ENCODE measurements at places on chromosomes 1 and 21.

DNA sequence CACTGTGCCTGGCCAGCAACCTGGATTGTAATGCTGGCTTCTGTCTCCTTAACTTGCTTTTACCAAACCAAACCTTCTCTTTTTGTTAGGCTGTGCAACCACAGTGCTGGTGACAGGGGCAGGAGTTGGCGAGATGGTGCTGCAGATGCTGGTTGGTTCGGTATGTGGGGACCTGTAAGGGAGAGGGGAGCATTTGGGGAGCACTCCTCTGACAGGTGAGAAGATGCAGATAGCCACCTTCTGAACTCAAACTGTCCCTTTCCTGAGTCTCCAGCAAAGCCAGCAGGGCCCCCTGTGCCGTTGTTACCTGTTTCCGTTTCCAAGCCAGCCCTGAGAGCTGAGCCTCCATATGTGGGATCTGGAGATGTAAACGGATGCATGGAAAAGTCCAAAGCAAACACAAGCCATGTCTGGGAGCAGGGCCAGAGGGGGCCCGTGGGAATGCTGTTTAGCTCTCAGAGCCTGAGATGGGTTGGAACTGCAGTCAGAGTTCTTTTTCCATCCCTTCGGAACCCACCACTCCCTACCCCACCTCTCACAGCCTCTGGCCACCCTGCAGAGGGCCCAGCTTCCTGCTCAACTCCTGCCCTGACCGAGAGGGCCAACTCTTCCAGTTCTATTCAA, 34.0 kb downstream of the ELK4 start:
- no peak for DNase-seq

DNA sequence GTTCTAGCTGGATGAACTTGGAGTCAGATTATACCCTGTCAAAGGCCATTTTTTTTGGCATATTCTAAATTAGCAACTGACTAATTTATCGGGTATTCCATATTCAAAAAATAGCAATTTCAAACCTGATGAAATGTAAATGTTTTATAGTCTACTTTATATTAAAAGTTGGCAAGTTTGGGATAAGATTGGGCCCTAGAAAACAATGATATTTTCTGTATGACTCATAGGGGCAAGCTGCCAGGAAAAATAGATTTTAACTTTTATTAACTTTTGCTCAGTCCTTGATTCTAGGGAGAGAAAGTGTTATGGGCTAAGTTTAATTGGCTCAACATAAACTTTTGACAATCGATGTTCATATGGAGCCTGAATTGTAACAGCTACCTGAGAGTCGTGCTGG, 576.9 kb upstream of the B3GALT2 start:
- DNase-seq: no peak

DNA sequence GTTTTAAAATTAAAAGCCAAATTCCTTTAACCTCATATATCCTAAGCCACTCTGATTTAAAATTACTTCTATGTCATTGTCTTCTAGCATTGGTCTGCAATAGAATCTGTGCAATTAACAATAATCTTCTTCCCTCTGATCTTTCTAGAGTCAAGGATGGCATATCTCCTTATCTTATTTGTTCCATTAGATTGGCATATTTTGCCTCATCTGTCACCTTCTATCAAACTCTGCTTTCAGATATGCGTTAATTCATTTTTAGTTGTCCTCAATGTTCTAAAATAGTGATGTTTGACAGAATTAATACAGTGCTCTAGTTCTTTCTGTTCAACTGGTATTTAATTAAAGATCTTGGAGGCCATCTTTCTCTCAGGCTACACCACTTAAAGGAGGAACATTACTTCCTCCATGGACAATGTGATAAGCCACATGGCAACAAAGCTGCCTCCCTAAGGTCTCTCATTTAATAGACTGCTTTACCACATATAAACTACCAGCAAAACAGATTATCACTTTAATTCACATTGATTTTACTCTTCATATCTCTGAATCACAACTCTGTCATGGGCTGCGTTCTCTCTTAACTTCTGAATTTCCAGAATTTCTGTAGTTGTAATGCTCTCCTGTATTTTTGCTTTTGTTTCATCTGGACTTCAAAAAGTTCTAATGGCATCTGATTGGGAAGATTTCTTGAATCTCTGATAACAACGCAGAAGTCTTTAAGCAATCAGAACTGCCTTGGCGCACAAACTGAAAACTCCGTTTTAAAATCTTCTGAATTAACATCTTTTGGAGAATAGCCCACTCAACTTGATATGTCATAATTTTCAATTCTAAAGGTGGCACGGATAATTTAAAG, 2.8 kb downstream of the NRIP1 start:
- DNase-seq: no peak

DNA sequence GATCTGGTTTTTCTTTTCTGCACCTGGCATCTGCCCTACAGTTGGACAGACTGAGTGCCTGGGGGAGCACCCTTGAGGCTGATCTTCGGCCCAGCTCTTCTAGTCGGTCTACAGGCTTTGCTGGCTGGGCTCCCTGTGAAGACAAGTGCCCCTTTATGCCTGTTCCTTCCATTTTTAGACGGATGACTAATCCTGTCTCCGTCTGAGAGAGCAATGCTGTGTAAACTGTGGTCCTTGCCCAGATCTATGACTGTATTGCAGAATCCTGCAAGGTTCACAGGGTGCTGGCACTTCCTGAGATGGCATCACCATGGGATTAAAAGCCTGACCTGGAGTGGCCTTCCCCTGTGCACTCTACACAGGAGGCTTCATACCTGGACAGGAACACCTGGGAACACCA, 47.6 kb upstream of the SAMD13 start:
- peak; percentile 38 for DNase-seq

DNA sequence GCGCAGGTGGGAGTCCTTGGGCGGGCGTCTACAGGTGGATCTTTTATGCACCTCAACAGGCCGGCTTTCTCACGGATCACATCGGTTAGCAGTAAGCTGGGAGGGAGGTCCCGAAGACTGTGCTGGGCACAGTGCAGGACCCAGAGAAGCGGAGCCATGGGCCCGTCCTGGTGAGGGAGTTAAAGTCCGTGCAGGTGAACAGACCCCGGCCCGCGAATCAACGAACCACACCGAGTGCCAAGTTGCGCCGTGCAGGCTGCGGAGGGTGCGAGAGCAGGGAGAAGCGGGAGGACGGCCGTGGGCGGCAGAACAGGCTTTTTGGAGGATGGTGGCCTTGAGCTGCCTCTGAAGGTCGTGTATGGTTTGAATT, 233.3 kb downstream of the SDCCAG8 start:
- DNase-seq: no peak

GRCh38 chr21:14630556-14631069, 84.5 kb upstream of the SAMSN1 start:
- no peak for DNase-seq

- no peak for DNase-seq
These were observed 1.8 kb downstream of the MAN1C1 start for GRCh38 chr1:25618433-25618808.

DNA sequence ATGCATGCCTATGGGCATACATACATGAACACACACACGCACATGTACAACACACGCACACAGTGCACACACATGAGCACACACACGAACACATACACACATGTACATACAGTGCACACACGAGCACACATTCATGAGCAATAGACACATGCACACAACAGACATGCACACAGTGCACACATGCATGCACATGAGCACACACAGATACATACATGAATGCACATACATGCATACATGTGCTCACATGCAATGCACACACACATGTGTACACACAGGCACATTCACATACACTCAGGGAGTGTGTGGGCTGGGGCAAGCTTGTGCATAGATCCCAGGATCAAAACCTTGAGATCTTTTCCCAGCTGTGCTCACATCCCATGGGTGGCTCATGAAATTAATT, 18.9 kb downstream of the CRYAA start:
- no peak for DNase-seq

- peak; percentile 69 for DNase-seq
These were observed 4.6 kb downstream of the COL18A1 start for GRCh38 chr21:45409466-45410150.

DNA sequence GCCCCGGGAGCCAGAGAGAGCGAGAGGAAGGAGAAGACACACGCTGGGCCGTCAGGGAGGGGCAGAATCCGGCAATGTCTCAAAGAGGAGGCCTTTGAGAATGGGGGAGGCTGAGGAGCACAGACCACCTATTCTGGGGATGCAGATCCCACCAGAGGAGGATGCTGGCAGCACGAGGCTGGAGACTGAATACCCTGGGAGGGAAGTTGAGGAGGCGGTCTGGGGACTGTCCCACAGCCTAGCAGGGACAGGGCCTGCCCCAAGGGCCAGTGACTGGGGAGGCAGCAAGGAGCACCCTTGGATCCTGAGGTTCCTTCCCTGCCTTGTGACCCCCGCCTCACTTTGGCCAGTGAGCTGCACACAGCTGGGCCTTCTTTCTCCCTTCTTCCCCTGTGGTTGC, 49.2 kb downstream of the SLC37A1 start:
- no peak for DNase-seq

DNA sequence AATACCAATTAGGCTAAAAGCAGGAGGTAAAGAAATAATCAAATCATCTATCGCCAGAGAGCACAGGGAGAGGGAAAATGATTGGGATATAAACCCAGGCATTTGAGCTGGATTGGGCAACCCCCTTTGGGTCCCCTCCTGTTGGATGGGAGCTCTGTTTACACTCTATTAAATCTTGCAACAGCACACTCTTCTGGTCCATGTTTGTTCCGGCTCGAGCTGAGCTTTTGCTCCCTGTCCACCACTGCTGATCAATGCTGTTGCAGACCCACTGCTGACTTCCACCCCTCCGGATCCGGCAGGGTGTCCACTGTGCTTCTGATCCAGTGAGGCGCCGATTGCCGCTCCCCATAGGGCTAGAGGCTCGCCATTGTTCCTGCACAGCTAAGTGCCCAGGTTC, 493.8 kb downstream of the MATN1 start:
- no peak for DNase-seq

- DNase-seq: no peak
These were observed 119.8 kb upstream of the ZBTB40 start for GRCh38 chr1:22331618-22332423.

GRCh38 chr1:180040034-180040433, 85.4 kb downstream of the CEP350 start:
- no peak for DNase-seq

DNA sequence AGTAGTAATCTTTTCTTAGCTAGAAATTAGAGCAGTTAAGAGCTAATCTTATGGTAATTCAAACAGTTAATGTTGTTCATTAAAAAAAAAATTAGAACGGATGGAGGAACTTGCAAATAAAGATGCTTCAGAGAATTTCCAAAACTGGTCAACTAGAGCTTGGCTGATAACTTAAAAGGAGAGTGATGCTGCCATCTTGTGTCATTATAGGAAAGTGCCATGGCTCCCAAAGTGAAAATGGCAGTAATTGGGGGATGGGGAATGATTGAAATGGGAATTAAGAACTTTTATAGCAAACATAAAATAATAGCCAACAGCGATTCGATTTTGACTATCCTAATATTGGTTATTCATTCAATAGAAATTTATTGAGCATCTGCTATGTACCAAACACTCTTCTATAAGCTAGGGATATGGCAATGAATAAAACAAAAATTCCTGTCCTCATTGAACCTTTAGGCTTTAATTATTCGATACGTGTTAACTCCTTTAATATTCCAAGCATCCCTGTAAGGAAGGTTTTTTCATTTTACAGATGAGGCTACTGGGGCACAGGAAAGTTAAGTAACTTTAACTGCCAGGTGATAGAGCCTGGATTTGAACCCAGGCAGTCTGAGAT, 5.7 kb upstream of the PLPP3 start:
- no peak for DNase-seq

DNA sequence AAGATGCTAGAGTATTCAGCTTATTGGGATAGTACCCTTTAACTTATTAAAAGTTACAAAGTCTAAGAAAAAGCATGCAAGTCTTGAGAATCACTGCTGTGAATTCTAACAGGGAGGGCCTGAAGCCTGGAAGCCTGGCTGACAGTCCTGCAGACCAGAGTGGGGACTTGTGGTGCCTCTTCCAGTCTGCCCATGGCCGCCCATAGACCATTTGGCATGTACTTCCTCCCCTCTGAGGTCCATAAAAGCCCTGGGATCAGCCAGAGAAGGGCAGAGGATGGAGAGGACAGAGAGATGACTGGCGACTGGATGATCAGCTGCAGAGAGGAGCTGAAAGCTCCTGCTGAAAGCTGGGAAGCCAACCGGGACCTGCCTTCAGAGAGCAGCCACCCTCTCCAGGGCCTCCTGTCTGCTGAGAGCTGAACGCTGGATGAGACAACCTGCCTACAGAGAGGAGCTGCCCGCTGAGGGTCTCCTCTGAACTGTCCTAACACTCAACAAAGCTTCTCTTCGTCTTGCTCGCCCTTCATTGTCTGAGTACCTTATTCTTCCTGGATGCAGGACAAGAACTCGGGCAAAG, 12.5 kb upstream of the SLC1A7 start:
- no peak for DNase-seq

DNA sequence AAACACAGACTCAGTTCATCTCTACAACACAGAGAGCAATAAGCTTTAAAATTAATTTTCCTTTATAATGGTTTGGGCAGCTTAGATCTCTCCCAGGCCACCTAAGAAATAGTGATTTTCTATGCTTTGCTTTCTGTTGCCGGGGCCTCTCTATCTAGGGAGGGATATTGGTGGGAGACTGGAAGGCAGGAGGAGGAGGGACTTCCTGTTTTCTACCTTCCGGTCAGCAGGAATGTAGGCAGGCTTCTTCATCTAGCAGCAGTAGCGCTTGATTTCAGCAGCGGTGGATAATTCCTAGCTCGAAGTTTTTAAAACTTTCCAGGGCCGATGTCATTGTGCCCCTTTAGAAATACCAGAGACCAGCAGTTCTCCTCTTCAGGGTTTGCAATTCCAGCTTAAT, 5.1 kb upstream of the DESI2 start:
- DNase-seq: no peak

- DNase-seq: no peak
These were observed 394.8 kb downstream of the LMX1A start for GRCh38 chr1:164961715-164962114.

DNA sequence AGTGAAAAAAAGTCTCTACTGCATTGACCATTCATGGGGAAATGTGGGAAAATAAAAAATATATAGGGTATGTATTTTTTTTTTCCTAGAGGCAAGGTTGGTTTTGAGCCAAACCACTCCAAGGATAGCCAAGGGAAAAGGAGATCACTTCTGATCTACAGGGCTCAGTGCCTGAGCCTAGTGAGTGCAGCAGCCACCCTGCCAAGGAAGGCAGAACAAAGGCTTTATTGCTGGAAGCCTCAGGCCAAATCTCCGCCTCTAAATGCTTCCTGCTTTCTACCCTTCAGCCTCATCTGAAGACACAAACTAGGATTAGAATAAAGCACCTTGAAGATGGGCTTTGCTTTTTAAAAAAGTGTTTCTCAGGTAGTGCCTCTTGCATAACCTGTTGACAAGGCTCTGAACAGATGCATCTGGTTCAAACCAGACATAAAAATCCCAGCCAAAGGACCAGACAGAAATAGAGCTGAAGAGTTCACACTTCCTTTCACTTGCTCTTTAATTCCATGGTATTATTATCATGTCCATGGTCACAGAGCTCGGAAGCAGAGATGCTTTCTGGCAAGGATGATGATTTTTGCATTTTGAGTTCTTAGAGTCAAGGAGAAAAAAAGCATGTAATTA, 10.5 kb downstream of the C1orf115 start:
- DNase-seq: no peak

GRCh38 chr21:32523988-32524719, 61.2 kb downstream of the TCP10L start:
- DNase-seq: no peak
